Activated T-cell treated with anti-CD3 and anti-CD28 coated beads, Interleukin-2, amount 50 U/mL, for 1 hour (primary cell): ENCODE measurements at places on chromosomes 5 and 9.

GRCh38 chr5:13382232-13382631 is 562.3 kb downstream of the DNAH5 start:
- DNase-seq, result no peak

DNA sequence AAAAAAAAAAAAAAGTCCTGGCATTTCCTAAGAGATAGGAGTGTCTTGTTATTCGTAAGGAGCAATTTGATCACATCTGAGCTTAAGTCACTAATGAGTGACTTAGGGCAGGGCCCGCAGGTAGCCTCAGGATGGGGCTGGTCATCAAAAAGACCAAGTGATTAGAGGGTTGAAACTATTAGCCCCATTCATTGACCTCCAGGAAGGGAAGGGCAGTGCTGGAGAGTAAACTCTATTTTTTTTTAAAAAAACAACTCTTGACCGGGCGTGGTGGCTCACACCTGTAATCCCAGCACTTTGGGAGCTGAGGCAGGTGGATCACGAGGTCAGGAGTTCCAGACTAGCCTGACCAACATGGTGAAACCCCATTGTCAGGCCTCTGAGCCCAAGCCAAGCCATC is 46.2 kb upstream of the IQGAP2 start:
- DNase-seq, result no peak

- no peak for DNase-seq
Measured at GRCh38 chr9:72465593-72465984, 55.8 kb upstream of the TMC1 start.

- no peak for DNase-seq
Measured at GRCh38 chr5:87867281-87867680, 401.4 kb downstream of the TMEM161B start.
